ENCODE measurements at places on chromosomes 5 and 9.

DNA sequence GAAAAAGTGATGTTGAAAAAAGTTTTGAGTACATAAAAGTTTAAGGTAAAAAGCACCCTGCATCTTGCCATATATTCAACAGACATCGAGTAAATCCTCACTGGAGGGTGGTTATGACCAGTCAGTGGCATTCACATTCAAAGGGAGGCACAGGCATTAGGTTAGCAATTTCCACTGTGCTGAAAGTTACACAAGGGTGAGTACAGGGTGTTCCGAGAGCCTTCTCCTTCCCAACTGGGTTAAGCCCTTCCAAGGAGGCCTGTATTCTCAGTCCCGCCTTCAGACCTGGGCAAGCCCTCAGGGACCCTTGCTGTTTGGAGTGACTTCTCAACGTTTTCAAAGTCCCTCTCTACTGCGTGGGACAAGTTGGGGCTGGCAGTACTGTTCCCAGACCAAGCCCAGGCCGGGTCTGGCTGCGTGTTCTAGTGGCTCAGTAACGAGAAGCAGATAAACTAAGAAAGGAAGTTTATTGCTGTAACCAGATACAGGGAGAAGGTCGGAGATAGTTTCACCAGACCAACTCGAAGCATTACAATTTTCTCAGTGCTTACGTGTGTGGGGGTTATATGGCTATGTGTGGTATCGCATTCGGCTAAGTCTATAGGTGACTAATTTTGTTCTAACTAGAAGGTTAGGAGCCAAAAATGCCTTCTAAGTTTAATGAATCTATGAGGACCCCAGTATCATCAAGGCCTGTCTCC, 13.0 kb upstream of the SETX start:
- no peak for DNase-seq

- DNase-seq, result no peak
These were observed 267.3 kb downstream of the MTRR start for GRCh38 chr5:8136271-8136670.

- DNase-seq, result no peak
These were observed 155.9 kb downstream of the TTLL11 start for GRCh38 chr9:121937240-121937639.

DNA sequence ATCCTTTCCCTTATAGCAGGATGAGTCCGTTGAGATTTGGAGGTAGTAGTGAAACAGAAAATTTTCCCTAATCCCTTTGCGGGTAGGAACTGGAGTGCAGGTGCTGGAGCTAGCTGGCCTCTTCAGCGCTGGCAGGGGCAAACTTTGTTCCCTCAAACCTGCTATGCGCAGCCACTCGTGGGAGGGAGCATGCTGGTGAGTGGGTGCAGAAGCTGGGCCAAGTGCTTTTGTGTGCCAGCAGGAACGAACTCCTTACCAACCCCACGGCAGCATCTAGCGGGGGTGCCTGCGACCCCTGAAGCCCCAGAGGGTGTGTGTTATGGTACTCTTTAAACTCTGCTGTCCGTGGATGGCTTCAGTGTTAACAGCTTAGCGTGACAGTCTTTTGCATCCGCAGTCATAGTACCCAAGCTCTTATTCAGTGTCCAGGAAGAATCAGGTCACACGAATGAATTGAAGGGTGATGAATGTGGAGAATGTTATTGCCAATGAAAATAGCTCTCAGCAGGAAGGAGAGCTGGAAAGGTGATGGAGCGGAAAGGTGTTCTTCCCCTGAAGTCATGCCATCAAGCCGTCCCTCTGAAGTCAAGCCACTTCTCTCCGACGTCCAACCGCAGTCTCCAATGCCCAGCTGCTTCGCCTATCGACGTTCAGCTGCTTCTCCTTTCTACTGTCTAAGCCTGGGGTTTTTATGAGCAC, 1445.1 kb upstream of the CDH9 start:
- no peak for DNase-seq

GRCh38 chr9:38234479-38235170, 157.9 kb upstream of the ALDH1B1 start:
- DNase-seq, result no peak

GRCh38 chr5:116404016-116404415, 170.6 kb downstream of the SEMA6A start:
- no peak for DNase-seq

GRCh38 chr5:14594378-14595074, 12.9 kb downstream of the OTULINL start:
- DNase-seq, result no peak

GRCh38 chr9:119289740-119290433, 79.3 kb downstream of the BRINP1 start:
- no peak for DNase-seq

DNA sequence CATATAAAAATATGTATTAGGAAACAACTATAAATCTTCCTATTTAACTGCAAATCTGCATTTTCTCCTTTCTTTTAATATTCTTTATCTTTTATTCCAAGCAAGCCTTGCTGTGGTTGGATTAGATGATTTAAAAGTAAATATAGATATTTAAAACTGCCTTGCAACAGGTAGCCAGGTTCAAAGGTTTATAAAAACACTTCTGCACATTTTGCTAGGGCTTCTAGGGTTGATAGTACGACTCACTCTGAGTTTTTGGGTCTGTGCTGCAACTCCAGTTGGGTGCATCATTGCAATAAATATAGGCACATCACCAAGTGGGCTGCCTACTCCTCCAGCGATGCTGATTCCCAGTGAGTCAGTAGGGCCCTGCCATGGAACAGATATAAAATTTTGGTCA, 167.7 kb downstream of the MPDZ start:
- no peak for DNase-seq

DNA sequence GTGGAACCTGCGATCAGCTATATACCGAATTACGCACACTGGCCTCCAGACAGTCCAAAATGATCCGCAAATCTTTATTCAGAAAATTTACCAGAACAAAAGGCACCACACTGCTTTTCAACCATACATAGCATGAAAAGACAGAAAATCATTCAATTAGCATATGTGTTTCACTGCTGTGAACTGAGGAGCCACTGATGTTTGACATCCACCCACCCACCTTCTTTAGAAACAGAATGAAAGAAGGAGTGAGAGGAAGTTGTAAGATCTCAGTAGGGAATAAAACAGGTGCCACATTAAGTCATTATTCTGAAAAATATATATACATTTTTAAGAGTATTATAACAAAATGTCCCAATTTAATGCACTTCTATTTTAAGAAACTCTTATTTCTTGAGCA, 156.8 kb downstream of the NFIB start:
- DNase-seq, result no peak

DNA sequence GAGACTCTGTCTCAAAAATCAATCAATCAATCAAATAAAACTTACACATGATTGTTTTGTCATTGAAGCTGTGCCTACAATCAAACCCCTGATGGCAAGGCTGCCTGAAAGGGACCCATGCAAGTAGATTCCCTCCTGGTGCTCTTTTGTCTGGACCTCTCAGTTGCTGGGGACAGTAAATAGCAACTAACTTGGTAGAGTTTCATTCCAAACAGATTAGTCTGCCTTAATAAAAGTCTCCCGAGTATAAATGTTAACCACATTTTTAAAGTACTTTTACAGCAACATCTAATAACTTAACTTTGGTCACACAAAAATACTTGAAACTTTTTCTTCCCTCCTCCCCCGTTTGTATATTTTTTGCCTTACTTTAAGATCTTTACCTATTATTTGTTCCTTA, 105.5 kb downstream of the FEM1C start:
- no peak for DNase-seq

GRCh38 chr5:142952229-142952628, 182.1 kb downstream of the ARHGAP26 start:
- DNase-seq, result no peak

GRCh38 chr5:131709043-131709442, 74.0 kb upstream of the RAPGEF6 start:
- DNase-seq, result no peak

DNA sequence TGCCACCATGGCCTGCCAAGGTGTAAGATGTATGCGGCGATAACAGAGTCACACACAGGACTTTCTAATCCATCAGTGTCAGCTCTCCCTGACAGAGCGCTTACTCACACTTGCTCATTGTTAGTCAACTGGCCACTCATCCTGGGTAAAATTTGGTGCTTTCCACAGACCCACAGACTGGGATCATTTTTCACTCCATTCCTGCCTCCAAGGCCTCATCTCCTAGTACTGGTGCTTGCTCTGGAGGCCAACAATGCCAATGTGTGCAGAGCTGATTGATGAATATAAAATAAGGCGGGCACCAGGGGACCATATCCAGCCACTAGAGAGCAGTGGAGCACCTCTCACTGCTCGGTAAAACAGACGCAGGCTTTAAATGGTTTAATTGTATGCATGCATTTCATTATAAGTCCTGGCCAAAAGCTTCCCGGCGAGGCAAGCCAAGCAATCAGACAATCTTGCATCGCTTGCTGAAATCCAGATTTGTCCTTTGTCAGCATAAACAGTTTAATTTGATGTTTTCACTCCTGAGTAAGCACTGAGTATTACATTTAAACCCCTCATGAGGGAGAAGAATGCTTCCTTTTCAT, 22.3 kb downstream of the PSMB7 start:
- no peak for DNase-seq

GRCh38 chr9:38626006-38626405, 5.6 kb upstream of the ANKRD18A start:
- DNase-seq, result no peak

DNA sequence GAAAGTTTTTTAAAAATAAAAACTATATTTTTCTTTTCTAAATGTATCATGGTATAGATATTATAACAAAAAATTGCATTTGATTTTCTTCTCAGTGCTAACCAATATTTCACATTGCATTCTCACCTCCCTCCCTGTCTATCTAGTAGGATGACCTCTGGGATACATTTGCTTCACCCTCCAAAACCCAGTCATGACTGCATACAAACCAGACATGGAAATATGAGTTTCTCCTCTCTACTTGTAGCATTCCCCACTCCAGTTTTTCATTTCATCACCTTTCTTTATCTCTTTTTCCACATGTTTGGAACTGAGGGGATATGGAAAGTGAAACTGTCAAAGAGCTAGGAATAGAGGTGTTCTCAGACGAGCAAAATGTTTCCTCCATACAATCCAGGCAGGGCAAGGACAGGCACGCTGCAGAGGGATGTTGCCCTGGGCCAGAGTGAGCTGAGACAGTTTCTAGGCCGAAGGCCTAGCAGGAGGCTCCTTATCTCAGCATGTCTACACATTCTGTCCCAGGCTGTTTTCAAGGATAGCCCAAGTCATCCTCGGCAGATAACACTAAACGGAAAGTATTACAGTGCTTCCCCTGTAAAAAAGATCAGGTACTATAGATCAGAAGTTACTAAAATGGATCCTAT, 46.7 kb downstream of the MEF2C start:
- no peak for DNase-seq

- DNase-seq, result no peak
These were observed 14.7 kb upstream of the NIPBL start for GRCh38 chr5:36861871-36862270.

DNA sequence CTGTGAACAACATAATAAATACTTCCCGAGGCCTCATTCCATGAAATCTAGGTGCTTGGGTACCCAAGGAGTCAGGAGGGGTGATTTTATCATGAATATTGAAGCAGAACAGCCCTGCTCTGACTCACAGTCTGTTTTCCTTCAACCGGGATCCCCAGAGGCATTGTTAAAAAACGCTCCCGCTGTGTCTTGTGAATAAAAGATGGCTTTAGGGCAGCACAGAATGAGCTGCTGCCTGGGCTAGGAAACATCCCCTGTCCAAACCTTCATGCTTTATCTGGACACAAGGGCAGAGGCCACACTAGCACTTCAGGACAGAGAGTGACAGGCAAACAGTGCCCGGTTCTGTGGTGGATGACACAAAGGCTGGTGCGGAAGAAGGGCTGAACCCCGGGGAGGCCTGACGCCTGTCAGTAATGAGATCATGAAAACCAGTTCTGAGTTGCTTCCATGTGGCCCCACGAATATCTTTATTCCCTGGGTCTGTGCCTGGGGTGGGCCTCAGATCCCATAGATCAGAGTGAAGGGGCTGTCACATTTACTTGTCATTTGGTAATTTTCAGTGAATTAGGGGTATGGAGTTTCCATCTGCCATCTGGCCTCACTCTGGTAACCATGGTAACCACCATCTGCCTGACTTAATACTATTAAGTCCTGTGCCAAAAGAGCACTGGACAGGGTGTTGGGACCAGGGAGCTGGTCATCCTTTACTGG, 2.6 kb downstream of the IGFBPL1 start:
- DNase-seq, result no peak

- DNase-seq, result no peak
These were observed 27.3 kb downstream of the RXRA start for GRCh38 chr9:134353539-134353938.

DNA sequence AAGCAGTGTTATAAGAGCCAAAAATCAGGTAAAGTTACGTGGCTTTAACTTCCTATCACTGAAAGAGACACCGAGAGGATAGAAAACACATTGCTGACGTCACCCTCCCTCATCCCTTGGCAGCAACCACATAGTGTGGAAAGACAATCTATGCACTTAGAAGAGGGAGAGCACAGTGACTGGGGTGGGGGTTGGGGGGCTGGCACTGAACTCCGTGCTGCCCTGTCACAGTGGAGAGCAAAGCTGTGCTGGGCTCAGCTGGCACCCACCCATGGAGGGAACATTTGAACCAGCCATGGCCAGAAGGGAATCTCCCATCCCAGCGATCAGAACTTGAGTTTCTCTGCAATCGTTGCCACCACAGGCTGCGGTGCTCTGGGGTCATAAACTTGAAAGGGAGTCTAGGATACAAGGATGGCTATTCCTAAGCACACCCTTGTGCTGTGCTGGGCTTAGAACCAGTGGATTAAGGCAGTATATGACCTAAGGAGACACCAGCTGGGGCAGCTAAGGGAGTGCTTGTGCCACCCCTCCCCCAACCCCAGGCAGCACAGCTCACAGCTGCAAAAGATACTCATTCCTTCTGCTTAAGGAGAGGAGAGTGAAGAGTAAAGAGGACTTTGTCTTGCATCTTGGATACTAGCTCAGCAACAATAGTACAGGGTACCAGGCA, 73.4 kb downstream of the KIAA0825 start:
- DNase-seq, result no peak

GRCh38 chr5:60843936-60844905, at the start of gene ELOVL7:
Gene ELOVL7, minus strand, starts transcription at chr5:60844269. Its CDS starts 56,872 bp downstream, at chr5:60787397.
- DNase-seq, result peak; percentile 15

DNA sequence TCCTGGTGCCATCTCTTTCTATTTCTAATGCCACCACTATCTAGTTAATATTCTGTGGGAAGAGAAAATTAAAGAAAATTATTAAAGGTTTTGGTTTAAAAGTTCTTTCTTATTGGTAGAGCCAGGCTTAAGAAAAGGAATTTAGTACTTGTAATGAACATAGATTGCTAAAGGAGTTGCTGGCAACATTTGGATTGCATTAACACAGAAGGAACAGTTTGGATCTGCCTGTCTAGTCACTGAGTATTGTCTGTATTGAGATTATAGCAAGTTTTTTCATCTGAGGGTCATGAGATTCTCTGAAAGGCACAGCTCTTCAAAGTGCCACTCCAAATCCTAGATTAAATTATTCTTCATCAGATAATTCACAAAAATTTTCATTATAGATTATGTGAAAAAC, 32.0 kb downstream of the FSD1L start:
- no peak for DNase-seq

DNA sequence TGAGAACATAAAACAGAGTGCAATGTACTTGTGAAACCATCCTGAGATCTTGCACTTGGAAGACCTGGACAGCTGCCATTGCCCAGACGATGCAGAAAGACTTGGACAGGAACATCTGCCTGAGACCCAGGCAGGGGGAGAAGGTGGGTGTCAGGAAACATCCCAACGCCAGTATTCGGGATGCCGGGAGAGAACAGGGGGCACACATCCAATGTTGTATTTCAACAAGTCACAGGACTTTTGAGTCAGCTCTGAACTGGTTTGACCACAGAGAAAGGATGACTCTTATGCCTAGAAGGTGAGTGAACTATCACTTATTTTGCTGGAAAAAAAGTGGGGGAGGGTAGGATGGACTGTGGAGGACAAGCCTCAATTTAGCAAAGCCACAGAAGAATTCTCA, 124.6 kb downstream of the ROR2 start:
- no peak for DNase-seq

Data from activated CD4-positive, alpha-beta T cell treated with anti-CD3 and anti-CD28 coated beads, Interleukin-2, amount 50 U/mL, for 4 hours (primary cell).